ENCODE measurements at places on chromosomes 6 and 20. TPM values are rescaled to one million over a fixed set of nuclear protein-coding genes. Genes with fewer than 3 reads are reported as not detected.

NNAT gene
- total RNA-seq, result 3.1 TPM

NMBR gene
- not detected for total RNA-seq

DNA sequence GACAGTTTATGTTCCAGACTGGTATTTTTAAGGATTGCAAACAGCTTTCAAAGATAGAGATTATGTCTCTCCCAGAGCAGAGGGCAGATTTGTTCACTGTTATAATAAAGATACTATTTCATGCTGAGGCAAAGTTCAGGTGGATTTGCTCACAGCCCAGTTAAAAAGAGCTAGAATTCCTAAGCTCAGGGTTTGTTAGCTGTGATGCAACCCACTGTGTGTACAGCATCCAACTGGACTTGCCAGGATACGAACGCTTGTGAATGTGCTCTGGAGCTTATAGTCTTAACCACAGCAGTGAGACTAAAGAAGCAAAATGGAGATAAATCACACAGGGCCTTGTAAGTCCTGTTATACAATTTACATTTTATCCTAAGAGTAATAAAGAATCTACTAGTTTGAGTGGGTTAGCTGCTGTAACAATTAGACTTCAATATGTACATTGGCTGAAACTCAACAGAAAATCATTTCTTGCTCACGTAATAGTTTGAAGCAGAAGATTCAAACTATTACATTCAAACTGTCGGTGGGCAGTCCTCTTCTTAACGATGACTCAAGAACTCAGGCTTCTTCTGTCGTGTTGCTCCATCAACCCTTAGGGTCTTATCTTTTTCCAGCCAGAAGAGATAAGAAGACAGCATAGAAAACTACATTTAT, 204.0 kb upstream of the PLN start:
- no peak for DNase-seq

BMP2 gene
- 9.2 TPM for total RNA-seq

DNMT3B gene
- total RNA-seq, result 5.0 TPM

- DNase-seq, result no peak
Measured at GRCh38 chr6:12022481-12022880, 10.4 kb downstream of the HIVEP1 start.

UBE2C gene
- total RNA-seq, result 12.3 TPM

DNA sequence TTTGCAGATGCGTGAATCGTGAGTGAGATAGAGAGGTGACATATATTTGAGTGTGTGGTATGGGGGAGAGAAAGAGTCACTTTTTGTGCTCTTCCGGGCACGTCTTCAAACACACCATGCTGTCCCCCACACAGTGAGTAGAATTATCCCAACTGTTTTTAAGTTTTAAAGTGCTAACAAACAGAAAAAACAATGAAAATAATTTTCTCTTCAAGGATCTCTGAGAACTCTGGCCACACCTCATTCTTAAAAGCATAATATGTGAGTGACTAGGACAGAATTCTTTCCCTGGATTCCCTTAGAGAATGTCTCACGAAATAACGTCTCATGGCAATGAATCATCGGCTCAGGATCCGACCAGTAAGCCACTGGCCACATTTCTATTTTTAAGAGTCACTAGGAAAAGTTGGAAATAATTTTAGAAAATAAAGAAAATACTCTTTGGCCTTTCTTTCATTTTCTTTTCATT, 235.7 kb upstream of the ZNF217 start:
- peak; percentile 96 for DNase-seq

GRCh38 chr6:44462797-44463727, 75.6 kb downstream of the CDC5L start:
- peak; percentile 32 for DNase-seq

DNA sequence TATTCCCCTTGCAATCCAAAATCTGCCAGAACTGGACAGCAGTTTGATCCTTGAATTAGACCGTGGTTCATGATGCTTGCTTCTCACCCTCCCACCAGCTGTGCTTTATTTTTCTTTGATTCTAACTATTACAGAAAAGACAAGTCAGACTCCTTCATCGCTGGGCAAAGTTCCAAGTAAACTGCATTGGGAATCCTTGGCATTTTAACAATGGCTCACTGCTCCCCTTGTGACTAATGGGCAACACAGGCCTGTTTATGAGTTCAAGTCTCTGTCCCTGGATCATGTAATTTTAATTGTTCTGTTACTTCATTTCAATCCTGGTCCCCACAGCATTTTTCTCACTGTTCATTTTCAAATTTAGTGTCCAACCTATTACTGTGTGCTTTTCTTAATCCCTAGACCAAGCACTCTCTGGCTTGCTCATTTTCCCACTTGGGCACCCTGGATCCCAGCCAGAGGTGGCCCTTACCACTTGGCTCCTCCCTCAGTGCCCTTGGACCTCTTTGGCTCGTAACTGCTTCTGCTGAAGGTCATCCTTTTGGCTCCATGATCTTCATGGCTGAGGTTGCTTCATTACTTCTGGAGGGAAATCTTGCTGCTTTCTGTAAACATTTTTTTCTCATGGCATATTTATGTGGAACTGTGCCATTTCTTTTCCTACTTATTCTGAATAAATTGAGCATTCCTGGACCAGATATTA, 32.8 kb downstream of the PSMB9 start:
- peak; percentile 58 for DNase-seq

DNA sequence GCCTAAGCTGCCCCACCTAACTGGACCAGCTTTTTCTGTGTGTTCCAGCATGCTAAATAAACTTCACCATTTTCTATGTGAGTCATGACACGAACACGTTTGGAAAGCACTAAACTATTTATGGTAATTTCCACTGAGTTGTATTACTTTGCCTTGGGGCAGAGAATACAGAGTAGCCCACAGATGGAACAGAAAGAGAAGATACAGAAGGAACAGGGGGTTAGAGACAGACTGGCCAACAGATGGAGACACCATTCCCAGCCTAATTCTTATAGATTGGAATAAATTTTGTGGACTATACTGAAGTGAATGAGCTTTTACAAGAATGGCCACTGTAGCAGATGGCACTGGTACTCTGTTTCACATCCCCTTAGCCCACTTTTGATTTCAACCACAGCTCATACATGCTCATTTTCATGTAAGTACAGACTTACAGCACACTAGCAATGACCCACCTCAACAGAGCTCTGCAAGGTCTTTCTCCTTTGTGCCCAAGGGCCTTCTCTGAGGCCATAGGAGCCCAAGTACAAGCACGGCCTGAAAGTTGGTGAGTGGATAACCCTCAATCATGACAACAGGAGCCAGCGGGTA, 13.1 kb upstream of the NT5DC1 start:
- DNase-seq, result peak; percentile 63

DNA sequence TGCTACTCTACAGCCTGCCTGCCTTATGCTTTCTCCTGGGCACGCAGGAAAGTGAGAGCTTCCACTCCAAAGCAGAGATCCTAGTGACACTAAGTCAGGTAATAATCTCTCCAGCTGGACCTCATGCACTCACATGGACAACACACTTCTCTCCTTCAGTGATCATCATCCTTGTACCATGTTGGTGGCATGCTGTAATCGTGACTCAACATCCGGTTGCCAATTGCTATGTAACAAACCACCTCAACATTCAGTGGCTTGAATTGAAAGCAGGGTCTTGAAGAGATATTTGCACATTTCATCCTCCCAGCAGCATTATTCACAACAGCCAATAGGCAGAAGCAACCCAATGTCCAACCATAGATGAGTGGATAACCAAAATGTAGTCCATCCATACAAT, 40.3 kb upstream of the PPP1R3G start:
- no peak for DNase-seq

GRCh38 chr6:27073441-27073840, 174.1 kb upstream of the PRSS16 start:
- no peak for DNase-seq

GRCh38 chr6:139448051-139448649, 73.7 kb upstream of the CITED2 start:
- peak; percentile 38 for DNase-seq

DNA sequence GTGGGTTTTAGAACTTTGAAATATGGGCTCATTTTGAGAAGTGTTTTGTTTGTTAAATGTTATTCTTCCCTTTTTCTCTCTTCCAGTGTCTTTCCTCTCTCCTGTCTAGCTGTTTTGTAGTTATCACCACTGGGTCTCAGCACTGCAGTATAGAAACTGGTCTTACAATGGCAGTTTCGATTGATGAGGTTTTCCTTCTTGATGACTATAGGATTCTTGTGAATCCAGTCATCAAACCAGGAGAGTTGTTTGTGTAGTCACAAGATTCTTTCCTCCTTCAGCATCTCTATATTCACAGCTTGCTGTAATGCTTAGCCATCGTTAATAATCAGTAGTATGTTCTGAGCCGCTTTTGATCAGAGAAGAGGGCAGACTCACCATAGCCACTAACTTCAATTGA, 172.3 kb downstream of the OGFRL1 start:
- peak; percentile 88 for DNase-seq

DNA sequence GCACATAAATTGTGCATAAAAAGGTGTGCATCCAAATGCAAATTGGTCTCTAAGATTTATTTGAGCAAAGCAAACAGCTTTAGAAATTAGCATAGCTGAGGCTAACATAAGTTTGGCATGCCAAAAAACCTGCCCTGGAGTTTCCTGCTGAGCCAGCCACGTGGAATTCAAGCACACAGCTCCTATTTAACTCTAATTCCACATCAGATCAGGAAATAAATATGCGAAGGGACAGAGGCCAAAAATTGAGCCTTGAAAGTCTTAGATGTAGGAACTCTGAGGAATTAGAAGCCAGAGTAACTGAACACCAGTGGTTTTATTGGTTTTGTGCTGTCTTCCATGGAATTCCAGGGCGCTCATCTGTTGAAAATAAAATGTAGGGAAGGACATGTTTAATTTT, 19.6 kb downstream of the SOBP start:
- peak; percentile 82 for DNase-seq

DNA sequence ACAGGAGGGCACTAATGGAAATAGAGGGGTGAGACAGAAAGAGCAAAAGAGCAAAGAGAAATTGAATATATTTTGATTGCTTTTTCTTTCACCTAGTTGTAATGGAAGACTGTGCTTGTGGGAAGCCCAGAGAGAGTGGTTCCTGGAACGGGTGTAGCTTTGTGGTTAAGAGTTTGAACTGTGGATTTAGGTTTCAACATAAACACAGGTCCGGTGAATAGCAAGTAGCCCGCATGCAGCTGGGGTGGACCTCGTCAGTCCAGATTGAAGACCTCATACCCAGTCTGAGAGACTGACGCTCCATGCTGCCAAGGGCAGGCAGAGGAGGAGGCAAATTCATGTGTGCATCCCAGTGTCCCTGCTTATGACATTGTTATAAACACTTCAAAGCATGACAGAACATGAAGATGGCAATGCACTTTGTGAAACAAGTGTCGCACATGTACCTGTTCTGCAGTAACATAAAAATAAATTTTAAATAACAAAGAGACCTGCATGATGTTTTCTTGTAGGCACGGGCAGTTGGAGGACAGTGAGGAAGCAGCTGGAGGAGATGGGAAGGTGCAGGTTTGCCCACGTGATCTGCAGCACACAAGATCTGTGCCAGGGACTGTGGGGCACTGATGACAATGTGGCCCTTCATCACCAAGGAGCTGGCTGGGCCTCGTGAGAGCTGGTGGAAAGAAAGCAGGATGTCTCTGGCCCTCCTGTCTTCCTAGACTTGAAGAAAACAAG, 220.5 kb upstream of the SSTR4 start:
- no peak for DNase-seq

PMEPA1 gene
- 65.1 TPM for total RNA-seq

- no peak for DNase-seq
Measured at GRCh38 chr20:21159658-21160380, 33.9 kb downstream of the KIZ start.

SYNDIG1 gene
- 8.7 TPM for total RNA-seq

DNA sequence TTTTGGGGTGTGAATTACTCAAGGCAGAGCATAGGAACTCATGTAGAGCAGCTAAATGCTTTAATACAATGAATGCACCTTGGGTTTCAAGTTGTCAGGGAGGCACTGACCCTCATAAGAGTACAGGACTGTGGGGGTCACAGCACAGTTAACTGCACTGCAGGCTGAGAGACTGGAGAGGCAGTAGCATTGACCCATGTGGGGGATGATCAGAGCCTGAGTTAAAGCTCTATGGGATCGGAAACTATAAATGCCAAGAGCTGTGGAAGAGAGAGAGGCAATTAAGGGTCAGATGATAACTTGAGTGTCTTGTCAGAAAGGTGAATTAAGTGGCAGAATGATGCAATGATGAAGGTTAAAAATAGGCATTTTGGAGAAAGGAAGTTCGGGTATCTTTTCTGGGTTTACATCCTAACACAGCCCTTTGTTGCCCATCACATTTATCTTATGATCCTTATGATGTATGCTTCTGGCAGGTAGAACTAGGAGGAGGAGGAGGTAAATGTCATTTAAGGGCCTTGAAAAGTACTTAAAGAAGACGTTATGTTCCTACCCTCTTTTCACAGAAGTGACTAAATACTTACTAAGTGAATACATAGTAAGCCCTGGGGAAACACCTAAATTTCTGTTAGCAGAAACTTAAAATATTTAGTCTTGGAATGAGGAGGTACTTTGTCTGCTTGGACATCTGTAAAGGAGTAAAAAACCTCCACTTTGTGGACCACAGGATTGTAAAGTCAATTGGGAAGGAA, 24.2 kb downstream of the LRRC1 start:
- DNase-seq, result no peak

DUSP15 gene
- total RNA-seq, result 1.2 TPM

- no peak for DNase-seq
Measured at GRCh38 chr20:3316136-3316535, 77.1 kb upstream of the SLC4A11 start.

DNA sequence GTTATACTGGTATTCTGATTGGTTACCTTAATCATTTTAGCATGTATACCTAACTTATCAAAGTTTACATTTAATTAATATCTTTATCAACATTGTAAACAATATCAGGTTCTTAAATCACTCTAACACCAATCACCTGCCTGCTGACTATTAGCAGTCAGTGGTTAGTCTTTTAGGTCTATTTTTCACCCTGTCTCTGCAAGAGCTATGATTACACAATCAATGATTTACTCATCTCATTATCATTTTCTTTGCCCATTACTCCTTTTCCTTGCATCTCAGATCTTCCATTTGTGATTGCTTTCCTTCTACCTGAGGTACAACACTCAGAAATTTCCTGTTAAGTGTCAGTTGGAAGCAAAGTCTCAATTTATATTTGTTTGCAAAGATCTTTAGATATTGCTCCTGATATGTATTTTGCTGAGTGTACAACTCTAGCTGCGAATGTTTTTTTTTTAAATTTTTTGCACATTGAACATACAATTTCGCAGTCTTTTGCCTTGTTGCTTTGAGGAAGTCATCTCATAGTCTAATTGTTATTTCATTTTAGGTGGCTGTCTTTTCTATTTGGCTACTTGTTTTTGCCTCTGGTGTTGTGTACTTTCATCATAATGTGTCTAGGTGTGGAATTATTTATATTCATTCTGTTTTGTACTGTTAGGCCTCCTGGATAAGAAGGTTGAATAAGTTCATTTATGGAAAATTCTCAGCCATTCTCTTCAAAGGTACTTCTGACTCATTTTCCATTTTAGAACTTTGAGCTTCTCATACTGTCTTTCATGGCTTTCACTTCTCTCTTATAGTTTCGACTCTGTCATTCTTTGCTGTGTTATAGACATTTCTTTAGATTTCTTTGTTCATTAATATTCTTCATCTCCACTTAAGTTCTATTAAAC, 104.9 kb upstream of the CEP162 start:
- no peak for DNase-seq

GRCh38 chr6:167827583-167828324, 1.0 kb downstream of the AFDN start:
- DNase-seq, result no peak

GRCh38 chr6:146111881-146112450, 83.1 kb downstream of the GRM1 start:
- DNase-seq, result no peak

CRYBG1 gene
- total RNA-seq, result 1.4 TPM

COL11A2 gene
- 1.3 TPM for total RNA-seq

Measured in astrocyte (in vitro differentiated cells and primary cell).